Tibial nerve (tissue), 4 donors: ENCODE measurements at places on chromosomes 16 and 17. TPM values are rescaled to one million over a fixed set of nuclear protein-coding genes. Genes with fewer than 3 reads are reported as not detected.

DNA sequence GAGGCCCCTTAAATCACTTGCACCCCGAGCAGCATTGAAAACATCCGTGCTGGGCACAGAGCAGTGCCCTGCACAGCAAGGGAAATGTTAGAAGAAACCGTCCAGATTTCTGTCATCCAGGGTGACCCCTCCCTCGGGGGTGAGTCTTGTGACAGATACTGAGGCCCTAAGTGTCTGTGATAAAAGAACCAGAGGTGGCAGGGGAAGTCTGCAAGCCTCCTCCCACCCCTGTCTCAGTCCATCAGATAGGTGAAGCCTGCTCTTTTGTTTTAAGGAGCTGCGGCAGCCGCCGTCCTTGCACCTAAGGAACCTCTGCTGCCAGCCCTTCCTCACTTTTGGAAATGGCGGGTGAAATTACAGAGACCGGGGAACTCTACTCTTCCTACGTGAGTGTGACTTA, 845 bp upstream of the NAT9 start:
- no peak for DNase-seq

- DNase-seq = no peak
Observed at GRCh38 chr17:63841350-63842172, 924 bp downstream of the SMARCD2 start.

GRCh38 chr17:73104450-73104849, 12.0 kb upstream of the SLC39A11 start:
- no peak for DNase-seq

- DNase-seq = no peak
Observed at GRCh38 chr17:73983621-73984400, 219.7 kb upstream of the RPL38 start.

The CLEC18A gene
- total RNA-seq = not detected
